ENCODE measurements at places on chromosomes 5 and 9. TPM values are rescaled to one million over a fixed set of nuclear protein-coding genes. Genes with fewer than 3 reads are reported as not detected.

DNA sequence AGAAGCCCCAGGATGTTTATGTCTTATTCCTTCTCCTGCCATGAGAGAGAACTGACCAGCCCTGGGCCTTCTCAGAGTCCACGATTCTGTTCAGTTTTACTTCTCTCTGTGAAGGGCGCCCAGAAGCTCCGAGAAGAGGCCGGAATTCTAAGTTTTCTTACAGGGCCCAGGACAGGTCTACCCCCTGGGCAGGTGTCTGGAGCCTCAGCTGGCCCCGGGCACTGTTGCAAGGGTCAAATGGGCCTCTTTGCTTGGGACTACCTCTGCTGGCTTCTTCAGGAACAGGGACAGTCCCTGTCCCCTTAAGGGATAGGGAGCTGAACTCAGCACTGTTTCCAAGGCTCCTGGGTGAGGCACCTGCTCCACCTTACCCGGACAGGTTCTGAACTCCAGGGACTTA is 55.0 kb downstream of the RASGEF1C start:
- peaks cover 4% of the 10 kb centered on the region for H3K36me3 ChIP-seq
- no peaks in the 10 kb centered on the region for H3K4me1 ChIP-seq
- no peak for DNase-seq

- DNase-seq = no peak
- H3K27ac ChIP-seq = no peak overlapping the region
- H3K4me3 ChIP-seq = no peak overlapping the region
- peaks cover 1% of the 10 kb centered on the region for H3K27me3 ChIP-seq
- no peaks in the 10 kb centered on the region for H3K4me1 ChIP-seq
Observed at GRCh38 chr5:97229688-97230285, 46.7 kb upstream of the RIOK2 start.

DNA sequence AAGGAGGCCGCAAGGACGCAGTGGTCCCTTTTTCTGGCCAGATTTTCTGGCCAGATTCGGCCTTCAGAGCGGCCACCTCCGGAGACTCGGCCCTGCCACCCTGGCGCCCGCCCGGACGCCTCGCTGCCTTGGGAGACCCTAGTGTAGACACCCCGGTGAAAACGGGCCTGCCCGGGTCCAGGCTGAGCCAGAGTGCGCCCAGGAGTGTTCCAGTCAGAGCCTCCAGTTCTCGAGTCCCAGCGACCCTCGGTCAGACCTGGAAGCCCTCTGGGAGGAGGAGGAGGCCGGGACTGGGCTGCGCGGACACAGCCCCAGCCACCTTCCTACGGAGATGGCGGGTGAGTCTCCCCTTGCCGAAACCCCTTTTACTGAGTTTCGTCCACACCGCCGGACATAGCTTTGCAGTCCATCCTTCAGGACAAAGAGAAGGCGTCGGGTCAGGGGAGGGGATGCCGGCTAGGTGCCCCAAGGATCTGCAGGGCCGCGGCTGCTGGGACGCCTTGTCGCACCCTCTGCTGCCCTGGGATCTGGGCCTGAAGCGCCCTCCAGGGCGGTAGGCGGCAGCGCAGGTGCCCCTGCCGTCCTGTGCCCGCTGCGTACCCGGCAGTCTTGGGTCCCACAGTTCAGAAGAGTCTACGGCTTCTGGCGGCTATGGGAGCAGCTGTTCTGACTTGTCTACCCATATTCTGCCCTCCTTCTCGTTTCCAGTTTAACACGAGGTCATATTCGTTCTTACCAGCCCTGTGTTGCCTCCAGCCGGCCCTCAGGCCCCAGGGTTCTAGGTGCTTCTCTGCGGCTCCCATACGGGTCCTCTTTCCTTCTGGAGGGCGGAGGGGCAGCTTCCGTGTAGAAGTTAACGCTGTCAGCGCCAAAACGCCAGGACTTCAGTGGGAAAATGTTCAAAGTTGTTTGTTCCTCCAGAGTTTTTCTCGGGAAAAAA is 1771.7 kb upstream of the CDH9 start:
- no peak overlapping the region for H3K4me3 ChIP-seq
- H3K27me3 ChIP-seq = no peaks in the 10 kb centered on the region
- no peak overlapping the region for H3K27ac ChIP-seq
- H3K4me1 ChIP-seq = no peaks in the 10 kb centered on the region

GRCh38 chr5:112257976-112258375 is 161.1 kb downstream of the EPB41L4A start:
- DNase-seq = no peak
- peaks cover 2% of the 10 kb centered on the region for H3K36me3 ChIP-seq
- no peaks in the 10 kb centered on the region for H3K4me1 ChIP-seq
- no peak overlapping the region for H3K4me3 ChIP-seq

DNA sequence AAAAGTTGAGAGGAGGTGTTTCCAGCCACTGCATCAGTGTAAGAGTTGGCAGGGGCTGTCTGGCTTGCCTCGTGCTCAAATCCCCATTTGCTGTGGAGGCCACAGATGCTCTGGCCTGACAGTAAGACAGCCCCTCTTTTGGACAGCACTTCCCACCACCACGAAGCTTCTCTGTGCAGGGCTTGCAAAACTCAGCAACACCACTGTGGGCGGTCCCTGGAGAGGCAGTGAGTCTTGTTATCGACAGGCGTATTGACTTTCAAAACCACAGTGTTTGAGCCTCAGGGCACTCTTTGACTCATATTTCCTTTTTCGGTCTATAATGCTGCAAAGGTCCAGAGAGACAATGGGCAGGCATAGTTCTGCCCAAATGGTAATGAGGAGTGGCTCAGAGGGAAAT is 539.5 kb downstream of the EBF1 start:
- peak overlapping the region; percentile 68 for H3K4me3 ChIP-seq
- H3K36me3 ChIP-seq = no peaks in the 10 kb centered on the region
- no peaks in the 10 kb centered on the region for H3K27me3 ChIP-seq
- peaks cover 52% of the 10 kb centered on the region for H3K4me1 ChIP-seq
- H3K27ac ChIP-seq = peak overlapping the region; percentile 61

Gene ZNF483
- 2.7 TPM for total RNA-seq

DNA sequence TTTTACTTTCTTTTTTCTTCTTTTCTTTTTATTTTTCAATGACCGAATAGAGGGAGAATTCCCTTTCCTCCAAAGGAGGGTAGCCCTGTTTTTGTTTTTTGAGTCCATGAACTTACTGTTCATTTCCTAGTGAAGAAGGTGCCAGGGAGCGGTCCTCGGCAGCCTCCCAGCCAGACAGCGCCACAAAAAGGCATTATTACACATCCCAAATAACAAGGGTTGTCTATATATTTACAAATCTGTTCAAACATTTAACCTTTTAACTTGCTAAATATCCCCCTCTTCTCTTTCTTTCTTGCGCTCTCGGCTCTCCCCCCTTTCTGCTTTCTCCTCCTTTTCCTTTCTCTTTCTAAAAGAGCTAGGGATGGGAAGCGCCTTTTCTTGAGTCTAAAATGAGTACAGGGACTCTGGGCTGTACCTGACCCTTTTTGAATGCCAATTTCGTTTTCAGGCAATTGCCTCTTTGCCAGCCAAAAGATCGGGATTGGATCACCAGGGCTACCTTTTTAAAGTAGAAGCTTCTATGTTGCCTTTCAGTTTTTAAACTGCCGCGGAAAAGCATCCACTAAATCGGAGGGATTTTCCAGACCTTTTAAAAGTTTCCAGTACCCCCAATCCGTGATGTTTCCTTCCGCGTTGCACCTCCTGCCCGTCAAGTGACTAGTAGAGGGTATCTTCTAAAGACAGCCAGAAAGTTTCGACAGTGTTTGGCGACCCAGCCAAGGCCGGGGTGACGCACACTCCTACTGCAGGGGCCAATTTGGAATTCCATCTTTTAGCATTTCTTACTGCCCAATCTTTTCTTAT is 125.6 kb downstream of the TMEM161B start:
- DNase-seq = no peak
- H3K36me3 ChIP-seq = no peaks in the 10 kb centered on the region
- peaks cover 34% of the 10 kb centered on the region for H3K27me3 ChIP-seq
- H3K4me1 ChIP-seq = peaks cover 11% of the 10 kb centered on the region
- no peak overlapping the region for H3K4me3 ChIP-seq
- H3K27ac ChIP-seq = no peak overlapping the region

DNA sequence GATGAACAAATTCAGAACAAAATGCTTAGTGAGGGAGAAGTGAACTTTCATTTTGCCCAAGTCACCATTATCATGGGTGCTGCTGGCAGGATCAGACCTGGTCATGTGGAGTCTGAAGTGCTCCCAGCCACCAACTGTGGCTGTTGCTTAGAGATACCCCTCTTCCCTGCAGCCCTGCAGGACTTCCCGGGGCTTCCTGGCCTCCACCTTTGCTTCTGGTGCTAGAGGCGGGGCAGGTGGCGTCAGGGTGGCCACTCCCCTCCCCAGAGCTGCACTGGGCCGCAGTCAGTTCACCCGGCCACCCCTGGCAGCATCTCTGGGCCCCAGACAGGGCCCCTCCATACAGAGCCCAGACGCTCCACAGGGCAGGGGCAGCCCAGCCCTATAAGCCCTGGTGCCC is 30.0 kb upstream of the SLC12A7 start:
- no peaks in the 10 kb centered on the region for H3K36me3 ChIP-seq
- no peak for DNase-seq
- H3K4me1 ChIP-seq = peaks cover 20% of the 10 kb centered on the region
- peaks cover 5% of the 10 kb centered on the region for H3K27me3 ChIP-seq

Gene INSL6
- total RNA-seq = not detected

Gene AMACR
- total RNA-seq = 6.0 TPM

DNA sequence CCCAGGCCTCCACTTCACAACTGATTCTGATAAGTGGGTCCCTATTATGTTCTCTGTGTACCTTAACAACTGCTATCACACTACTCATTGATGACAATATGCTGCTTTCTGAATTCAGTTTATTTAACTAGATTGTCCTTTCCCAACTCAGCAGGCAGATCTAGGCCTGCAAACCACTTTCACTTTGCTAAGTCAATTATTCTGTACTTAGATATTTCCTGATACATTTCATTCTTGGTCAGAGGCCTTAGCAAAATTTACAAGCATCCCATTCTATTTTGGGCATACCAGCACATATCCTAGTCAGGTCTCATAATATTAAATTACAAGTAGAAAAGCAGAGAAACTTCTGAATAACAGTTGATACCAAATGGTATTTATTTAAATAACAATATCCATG is 235.7 kb upstream of the HAPLN1 start:
- no peak for DNase-seq
- H3K36me3 ChIP-seq = no peaks in the 10 kb centered on the region

DNA sequence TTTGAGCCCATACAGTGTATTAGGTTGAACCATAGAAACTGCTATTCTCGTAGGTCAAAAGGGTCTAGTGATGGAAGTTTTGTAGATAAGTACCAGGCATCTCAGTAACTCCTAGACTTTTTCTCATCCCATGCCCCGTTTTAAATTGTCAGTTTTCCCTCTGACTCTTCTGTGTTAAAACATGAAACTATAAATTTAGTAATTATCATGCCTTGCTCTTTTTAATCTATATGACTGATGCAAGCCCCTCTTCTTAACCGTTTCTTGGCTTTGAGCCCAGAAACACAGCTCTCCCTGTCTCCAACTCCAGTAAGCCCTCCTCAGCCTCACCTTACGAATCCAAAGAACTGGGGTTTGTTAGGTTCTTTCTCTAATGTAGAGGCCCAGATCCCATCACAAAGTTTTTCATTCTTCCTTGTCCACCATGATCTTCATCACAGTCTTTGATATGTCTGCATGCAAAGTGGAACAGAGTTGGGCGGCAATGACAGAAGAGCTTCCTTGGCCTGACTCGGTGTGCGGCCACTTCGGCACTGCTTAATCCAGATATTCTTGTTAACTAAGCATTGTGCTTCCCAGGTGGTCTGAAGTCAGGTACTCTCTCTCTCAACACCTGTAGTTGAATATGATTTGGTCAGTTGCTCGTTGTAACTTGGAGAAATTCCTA is 21.1 kb downstream of the RGMB start:
- peaks cover 13% of the 10 kb centered on the region for H3K4me1 ChIP-seq
- peaks cover 21% of the 10 kb centered on the region for H3K36me3 ChIP-seq
- H3K27ac ChIP-seq = no peak overlapping the region

Gene PCDHB7
- not detected for total RNA-seq

Gene TNFSF8
- 0.69 TPM for total RNA-seq

DNA sequence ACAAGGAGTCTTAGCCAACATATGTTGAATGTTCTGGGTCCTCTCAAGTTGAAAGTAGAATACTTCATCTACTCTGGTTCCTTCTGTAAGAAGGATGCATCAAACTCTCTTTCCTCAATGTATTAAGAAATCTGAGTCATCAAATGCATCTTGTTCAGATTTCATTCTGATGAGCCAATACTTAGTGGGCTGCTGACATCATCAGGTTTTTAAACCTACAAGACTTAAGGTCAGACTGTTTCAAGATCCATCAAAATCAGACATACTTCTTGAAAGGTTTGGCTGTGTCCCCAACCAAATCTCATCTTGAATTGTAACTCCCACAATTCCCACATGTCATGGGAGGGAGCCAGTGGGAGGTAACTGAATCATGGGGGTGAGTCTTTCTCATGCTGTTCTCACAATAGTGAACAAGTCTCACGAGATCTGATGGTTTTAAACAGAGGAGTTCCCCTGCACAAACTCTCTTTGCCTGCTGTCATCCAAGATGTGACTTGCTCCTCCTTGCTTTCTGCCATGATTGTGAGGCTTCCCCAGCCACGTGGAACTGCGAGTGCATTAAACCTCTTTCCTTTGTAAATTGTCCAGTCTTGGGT is 168.8 kb downstream of the RAPGEF6 start:
- H3K27me3 ChIP-seq = no peaks in the 10 kb centered on the region
- H3K4me1 ChIP-seq = peaks cover 8% of the 10 kb centered on the region

Gene WNK2
- total RNA-seq = 0.24 TPM
